ENCODE measurements at places on chromosomes 16 and 17.

DNA sequence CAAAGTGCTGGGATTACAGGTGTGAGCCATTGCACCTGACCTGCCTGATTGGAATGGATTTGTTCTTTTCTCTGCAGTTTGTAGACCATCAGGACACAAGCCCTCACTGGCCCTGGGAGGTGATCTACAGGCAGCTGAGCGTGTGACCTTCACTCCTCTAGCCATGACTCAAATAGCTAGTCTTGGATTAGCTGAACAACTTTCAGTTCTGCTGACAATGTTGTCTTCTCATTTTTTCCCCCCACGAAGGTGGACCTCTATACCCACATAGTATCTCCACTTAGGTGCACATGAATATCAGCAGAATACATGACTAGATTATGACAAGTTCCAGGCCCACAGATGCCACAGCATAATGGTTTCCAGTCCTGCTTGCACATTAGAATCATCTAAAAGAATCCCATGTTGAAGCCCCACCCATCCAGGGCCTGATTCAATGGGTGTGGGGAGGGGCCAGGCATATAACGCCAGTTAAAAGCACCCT, 36.8 kb downstream of the HS3ST3B1 start:
- DNase-seq: no peak

- no peak for DNase-seq
These were observed 11.2 kb downstream of the CSNK1D start for GRCh38 chr17:82262344-82262743.

DNA sequence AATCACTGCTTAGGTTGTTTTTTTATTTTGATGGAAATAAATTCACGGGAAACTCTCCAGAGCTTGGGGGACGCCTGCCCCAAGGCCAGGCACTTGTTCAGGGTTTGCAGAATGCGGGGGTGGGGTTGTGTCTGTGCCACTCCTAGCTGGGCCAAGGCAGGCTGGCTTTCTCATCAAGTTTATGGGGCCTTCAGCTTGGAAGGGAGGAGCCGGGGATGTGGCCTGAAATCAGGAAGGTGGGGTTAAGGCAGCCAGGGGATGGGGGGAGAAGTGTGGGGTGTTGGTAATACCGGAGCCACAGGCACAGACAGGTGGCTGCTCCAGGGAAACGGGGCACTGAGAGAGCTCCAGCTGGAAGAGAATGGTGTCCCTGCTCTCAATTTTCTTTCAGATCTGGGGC, 1.7 kb upstream of the CHAD start:
- peak; percentile 72 for DNase-seq

DNA sequence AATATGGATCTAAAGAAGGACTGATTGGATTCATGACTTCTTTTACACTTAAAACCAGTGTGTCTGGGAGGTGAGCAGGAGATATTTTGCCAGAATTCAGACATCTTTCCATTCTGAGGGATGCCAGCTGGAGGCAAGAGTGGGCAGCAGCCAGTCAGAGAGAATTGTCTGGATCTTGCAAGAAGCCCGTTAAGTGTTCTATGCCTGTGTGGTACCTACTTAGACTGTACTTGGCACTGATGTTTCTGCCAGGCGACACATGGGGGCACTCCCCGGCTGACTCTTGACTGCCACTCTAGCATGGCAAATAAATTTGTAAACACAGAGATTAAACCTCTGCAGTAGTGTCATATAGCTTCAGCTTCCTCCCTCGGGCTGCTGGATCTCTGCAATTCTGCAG, 247.7 kb downstream of the UTP18 start:
- no peak for DNase-seq

DNA sequence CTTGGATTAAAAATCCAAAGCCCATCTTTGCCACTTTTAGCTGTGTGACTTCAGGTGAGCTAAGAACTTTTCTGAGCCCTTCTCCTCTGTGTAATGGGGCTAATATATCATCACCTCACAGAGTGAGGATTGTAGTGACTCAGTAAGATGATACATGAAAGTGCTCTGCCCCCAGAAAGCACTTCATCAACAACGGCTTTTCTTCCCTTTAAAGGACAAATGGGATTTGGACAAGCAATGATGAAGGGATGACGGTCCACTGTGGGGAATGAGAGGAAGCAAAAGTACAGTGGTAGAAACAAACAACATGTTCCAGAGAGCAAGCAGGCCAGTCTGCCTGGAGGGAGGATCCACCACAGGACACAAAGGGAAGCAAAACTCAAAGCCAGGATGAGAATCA, 14.3 kb upstream of the TMED6 start:
- DNase-seq: no peak

GRCh38 chr17:6507535-6507934, 48.8 kb downstream of the PITPNM3 start:
- peak; percentile 63 for DNase-seq

All from femur (tissue), 1 donor.